ENCODE measurements at places on chromosomes 7 and 10.

DNA sequence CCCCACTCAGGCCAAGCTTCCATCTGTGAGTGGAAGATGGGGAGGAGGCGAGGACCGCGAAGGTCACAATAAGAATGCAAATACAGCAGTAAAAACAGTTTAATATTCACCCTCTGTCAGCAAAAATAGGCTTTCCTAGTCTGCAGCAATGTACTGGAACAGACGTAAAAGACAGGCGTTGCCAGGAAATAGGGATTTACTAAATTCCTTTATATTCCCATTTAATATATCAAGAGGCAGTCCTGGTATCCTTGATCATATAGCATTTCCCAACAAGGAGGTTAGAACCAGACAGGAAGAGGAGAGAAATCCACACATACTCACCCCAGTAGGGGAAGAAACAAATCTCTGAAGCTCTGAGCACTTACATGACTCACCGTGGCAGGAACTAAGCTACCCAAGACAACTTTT, 1054.9 kb upstream of the C7orf33 start:
- no peak for DNase-seq

- DNase-seq: no peak
Observed at GRCh38 chr7:29476916-29477315, 86.7 kb upstream of the PRR15 start.

DNA sequence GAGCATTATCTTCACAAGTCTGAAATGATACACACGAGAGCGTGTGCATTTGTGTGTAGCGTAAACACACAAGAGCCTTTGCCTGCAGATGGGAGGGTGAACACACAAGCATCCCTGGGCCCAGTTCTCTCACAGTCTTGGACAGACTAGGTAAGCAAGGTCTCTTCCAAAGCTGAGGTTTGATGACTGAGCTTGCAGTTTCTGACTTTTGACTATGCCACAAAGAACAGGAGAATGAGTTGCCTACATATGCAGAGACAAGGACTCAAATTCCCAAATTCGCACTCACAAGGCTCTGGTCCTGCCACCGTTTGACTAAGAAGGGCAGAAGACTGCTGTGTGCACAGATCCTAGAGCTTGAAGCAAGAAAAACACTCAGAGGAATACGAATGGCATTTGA, 55.8 kb downstream of the FAM53B start:
- no peak for DNase-seq

DNA sequence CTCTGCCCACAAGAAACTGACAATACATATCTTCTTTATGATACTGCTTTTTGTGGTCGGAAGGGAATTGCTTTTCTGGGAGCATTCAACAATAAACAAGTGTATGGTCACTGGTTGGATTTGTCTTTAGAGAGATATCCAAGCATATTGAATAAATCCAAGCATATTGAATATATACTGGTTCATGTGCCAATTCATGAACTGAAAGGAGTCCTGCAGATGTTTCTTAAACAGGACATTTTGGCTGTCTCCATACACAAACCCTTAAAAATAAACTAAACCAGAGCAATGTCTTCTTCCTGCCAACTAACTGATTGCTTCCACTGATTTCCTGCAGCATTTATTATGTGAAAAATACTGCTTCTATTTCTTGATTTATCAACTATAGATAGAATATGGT, 173.9 kb downstream of the FOXP2 start:
- no peak for DNase-seq

DNA sequence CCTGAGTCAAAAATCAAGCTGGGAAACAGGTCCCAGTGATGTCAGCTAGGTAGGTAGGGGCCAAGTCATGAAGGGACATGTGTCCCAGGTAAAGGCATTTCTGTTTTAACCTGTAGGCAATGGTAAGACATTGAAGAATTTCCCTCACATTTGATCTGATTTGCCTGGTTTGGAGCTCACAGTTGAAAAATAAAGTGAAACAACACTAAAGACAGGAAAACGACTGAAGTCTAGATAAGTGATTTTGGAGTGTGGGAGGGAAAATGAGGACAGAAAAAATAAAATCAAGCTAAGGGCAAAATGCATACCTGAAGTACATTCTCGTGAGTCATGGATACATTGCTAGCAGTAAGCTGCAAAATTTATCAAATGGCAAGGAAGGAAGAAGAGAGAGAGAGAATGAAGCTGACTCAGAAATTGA, 169.9 kb downstream of the SKIDA1 start:
- DNase-seq: no peak

- no peak for DNase-seq
Observed at GRCh38 chr10:101940916-101941315, 97.3 kb upstream of the KCNIP2 start.

DNA sequence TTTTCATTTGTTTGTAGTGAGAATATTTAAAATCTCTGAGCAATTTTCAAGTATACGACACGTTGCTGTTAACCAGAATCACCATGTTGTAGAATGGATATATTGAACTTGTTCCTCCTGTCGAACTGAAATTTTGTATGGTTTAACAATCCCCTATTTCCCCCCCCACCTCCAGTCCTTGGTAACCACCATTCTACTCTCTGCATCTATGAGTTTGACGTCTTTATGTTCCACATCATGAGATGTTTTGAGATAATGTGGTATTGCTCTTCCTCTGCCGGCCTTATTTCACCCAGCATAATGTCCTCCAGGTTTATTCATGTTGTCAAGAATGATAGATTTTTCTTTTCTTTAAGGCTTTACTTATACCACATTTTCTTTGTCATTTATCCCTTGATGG, 17.4 kb upstream of the PRKCQ start:
- no peak for DNase-seq

- DNase-seq: no peak
Observed at GRCh38 chr10:44961931-44962750, 2.5 kb downstream of the RASSF4 start.

GRCh38 chr7:94298943-94299342, 95.8 kb upstream of the COL1A2 start:
- no peak for DNase-seq

Data from stimulated activated CD8-positive, alpha-beta memory T cell treated with anti-CD3 and anti-CD28 coated beads, Interleukin-7, amount 100 ng/mL, for 24 hours (primary cell).